ENCODE measurements at places on chromosomes 6 and 20.

- no peak for DNase-seq
These were observed 27.8 kb upstream of the SRPK1 start for GRCh38 chr6:35948725-35949124.

DNA sequence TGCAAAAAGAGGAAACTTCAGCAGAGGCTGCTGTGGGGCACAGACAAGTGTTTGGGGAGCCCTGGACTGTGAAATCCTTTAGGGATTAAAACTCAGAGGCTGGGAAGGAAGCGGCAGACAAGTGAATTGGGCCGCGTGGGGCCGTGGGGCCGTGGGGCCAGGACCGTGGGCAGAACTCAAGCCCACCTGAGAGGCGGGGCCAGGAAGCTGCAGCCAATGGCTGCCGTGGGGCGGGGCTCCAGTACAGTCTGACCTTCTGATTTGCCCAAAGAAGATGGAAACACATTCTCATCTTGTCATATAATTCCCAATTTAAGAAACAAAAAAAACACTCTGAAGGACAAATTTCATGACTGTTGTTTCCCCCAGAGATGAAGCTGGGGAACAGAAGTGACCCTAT lies 55.4 kb downstream of the ANKRD60 start:
- DNase-seq = no peak

DNA sequence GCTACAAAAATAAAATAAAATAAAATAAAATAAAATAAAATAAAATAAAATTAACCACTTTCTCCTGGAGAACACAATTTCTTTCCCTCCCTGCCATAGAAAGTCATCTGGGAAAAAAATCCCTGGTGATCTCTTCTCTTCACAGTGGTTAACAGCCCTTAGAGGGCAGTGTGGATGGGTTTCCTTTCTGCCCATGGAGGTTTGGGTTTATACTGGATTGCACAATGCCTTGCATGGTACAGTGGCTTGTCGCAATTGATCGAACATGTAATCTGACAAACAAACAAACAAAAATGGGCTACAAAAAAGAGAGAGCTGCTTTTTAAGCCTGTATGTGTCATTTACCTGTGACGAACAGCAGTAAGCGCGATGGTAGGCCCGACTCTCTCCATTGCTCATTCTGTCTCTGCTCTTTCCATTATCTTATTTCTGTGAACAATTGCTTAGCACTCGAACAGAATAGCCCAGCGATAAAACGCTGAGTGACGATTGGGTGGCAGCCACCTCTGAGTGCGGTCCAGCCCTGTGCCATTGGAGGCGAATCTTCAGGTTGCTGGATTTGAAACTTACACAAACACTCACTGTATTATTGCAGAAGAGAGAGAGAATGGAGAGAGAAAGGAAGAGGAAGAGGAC lies 166.1 kb downstream of the CD83 start:
- no peak for DNase-seq

GRCh38 chr6:153056308-153056707 lies 53.8 kb upstream of the MTRF1L start:
- no peak for DNase-seq

All from D341Med (cell line).